ENCODE measurements at places on chromosomes 6 and 20.

- DNase-seq = no peak
Observed at GRCh38 chr20:52999040-52999439, 26.9 kb downstream of the TSHZ2 start.

GRCh38 chr20:62872862-62873261 lies 11.2 kb upstream of the TCFL5 start:
- DNase-seq = no peak

GRCh38 chr6:131784561-131784960 lies 23.3 kb upstream of the ENPP1 start:
- DNase-seq = no peak

GRCh38 chr6:43269273-43270007 lies 26.2 kb downstream of the TTBK1 start:
- peak; percentile 62 for DNase-seq

DNA sequence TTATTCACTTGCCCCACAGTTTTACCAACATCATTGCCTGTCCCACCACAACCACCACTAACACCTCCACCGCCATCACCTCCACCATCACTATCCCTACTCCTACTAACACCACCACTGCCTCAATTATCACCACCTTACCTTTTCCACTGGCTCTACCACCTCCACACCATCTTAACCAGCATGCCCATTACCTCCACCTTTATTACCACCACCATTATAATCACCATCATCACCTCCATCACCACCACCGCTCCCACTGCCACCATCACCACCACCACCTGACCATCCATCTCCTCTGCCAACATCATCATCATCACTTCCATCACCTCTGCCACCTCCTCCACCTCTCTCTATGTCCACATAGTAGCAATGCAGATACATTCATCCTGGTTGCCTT lies 90.0 kb downstream of the SNAP25 start:
- no peak for DNase-seq

GRCh38 chr20:46827718-46828458 lies 66.8 kb upstream of the EYA2 start:
- DNase-seq = no peak

- no peak for DNase-seq
Observed at GRCh38 chr6:145865595-145865994, 51.0 kb upstream of the FBXO30 start.

DNA sequence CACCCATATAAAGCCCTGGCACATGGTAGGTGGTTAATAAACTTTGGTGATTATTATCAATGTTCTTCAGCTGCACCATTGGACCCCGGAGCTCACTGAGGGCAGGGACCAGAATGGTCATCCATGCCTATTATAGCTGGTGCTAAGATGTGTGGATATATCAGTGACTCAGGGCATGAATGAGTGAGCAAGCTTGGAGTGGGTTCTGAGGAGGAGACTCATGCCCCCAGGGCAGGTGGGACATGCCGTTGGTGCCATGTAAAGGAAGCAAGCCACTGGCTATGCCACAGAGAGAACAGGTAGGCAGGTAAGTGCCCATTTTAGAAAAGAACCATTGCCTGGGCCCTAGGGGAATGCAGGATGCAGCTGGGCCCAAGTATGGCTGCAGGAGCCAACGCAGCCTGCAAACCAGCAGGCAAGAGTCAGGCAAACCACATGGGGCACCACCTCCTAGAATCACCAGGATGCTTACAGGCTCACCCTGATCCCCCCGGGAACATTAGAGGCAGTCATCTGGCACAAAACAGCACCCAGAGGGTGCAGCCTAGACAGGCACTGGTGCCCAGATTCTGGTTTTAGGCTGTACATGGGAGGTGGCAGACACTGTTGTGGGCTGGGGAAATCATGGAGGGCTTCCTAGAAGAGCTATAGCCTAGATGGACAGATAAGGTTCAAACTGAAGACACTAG lies 23.5 kb downstream of the PLAGL2 start:
- DNase-seq = no peak

DNA sequence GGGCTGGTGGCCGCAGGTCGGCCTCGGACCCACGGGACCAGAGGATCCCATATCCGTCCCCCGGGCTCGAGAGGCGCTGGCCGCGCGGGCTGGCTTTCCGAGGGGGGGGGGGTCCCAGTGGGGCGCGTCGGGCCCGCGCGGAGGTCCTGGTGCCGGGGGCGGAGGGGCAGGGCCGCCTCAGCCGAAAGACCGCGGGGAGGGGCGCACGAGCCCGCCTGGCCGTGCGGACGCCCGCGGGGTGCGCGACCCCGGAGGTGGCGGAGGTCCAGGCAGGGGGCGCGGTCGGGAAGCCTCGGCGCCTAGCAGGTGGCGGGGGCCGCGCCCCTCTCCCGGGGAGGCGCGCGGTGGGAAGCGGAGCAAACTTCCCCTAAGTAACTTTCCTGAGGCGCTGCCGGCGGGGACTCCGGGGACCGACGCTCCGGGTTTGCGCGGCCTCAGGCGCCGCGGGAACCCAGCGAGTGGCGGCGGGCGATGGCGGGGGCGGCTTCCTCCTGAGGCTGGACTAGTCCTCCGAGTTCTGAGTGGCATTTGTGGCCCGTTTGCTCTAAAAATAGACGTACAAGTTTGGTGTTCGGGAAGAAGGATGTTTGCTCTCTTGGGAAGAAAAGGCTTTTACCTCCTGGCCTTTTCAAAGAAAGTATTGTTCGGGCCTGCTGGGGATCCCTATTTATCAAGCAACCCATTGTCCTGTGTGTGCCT lies 26.5 kb upstream of the BTBD3 start:
- peak; percentile 45 for DNase-seq

GRCh38 chr6:51893366-51893765 lies 194.0 kb downstream of the PKHD1 start:
- DNase-seq = no peak

DNA sequence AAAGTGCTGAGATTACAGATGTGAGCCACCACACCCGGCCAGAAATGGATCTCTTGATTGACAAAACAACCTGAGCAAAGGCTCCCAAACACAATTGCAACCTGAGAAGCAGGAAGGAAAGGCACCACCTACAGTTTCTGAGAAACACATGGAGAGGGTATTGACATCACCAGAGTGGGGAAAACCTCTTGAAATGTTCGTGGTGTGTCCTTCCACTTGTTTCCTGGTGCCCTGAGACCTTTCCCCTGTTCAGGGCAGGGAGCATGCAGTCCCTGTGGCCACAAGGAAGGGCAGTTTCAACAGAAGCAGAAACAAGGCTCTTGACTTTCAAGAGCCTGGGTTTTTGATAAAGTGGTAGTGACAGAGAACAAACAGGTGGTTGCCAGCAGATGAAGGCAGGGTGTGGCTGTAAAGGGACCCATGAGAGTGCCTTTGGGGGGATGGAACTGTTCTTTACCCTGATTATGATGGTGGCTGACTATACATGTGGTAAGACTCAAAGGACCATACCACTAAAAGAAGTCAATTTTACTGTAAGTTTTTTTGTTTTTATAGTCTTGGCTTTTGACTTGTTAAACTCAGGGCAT lies 3.2 kb upstream of the BPIFA1 start:
- DNase-seq = no peak

DNA sequence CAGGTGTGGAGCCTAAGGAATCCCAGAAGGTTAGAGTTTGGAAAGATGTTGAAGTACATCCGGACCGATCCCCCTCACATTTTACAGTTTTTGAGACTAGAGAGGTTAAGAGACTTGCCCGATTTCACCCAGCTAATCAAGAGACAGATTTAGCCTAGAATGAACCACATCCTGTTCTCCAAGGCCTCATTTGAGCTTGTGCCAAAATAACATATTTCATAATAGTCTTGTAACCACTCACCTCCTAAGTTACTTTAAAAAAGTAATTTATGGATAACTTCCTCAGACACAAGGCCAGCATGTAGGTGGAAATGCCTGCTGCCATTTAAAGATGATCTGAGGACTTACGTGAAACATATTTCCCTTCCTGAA lies 39.8 kb upstream of the ARHGAP18 start:
- DNase-seq = no peak

DNA sequence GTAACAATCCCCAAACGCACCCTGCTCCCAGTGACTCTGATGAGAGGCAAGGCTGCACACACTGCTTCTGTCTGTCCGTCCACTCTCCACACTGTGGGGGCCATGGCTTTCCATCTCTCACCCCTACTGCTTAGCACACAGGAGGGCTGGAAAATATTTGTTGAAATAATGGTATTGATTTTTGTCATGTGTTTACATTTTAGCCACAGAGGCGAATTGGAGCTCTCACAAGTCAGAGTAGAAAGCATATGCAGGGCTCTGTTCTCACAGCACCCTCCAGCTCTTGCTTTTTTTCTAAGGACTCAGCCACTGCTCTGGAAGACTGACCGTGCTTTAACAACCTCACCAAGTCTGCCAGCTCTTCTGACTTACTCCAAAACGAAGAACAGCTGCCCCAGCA lies 273.8 kb downstream of the GMDS start:
- DNase-seq = no peak

DNA sequence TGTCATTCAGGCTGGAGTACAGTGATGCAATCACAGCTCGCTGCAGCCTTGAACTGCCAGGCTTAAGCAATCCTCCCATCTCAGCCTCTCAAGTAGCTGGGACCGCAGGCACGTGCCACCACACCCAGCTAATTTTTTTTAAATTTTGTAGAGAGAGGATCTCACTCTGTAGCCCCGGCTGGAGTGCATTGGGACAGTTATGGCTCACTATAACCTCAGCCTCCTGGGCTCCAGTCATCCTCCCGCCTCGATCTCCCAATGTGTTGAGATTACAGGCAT lies 86.5 kb downstream of the SERAC1 start:
- no peak for DNase-seq

- DNase-seq = no peak
Observed at GRCh38 chr6:30206799-30207618, 6.2 kb downstream of the TRIM26 start.

- no peak for DNase-seq
Observed at GRCh38 chr20:41574802-41575389, 43.3 kb downstream of the CHD6 start.

- DNase-seq = no peak
Observed at GRCh38 chr6:117504478-117505144, 22.1 kb downstream of the DCBLD1 start.

DNA sequence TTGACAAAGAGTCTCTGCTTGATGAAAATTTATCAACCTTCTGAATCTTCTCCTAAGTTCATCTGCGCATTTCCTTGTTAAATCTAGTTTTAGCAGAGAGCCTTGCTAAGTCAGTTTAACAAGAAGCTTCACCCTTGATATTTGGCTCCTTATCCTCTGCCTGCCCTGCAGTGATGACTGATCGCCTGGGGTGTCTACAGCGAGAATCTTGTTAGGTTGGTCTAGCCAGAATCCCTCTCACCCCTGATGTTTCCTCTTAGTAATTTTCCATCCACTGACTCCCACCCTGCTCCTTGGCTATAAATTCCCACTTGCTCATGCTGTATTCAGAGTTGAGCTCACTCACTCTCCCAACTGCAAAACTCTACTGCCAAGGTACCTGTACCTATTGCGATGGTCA lies 114.1 kb downstream of the TENT5A start:
- no peak for DNase-seq

DNA sequence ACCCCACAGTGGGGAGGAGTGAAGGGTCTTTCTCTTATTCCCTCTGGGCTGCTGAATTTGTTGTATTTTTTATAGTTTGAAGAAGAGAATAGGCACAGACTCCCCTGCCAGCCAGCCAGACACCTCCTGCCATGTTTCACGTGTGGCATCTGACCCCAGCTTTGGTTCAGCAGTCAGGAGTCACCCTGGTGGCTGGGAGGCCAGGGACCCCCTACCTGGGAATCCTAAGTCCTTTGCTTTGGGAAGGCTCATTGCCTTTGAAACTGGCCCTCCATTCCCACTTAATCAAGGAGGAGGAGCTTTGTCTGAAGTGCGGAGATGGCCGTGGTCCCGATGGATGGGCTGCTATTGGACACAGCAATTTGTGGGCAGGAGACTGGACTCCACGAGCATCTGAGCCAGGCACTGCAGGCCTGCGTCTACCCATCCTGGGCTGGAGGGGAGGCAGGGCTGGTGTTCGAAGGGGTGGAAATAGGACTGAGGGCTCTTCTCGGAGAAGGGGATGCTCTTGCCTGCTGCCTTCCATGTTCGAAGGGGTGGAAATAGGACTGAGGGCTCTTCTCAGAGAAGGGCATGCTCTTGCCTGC lies 196.1 kb downstream of the DLL1 start:
- no peak for DNase-seq

GRCh38 chr6:147000545-147001488 lies 203.4 kb upstream of the STXBP5 start:
- no peak for DNase-seq

DNA sequence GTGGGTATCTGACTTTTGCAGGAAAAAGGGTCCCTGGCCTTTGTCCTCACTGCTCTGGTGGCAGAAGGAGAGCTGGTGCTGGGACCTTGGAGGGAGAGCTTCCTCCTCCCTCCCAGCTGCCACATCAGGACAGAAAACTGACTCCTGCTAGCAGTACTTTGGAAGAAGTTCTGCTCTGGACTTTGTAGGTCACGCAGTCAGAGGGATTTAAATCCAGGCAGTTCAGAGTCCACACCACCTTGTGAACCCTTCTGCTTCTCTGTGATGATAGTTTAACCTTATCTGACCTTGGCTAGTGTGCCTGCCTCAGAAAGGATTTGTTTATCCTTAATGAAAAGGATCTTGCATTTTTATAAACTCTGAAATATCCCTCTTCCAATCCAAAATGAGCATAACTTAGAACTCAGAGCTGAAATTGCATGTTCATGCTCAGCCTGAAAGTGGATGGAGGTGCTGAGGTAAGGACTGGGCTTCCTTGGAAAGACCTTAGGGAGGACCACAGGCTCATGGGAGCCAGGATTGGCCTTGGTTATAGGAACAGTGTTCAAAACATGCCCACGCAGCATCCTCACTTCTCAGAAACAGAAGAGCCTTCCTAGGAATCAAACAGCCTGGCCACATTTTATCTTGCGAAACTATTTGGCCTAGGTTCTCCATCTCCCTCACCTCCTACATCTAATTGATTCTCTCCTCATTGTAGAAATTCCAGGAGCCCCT lies 123.9 kb upstream of the SASH1 start:
- no peak for DNase-seq

DNA sequence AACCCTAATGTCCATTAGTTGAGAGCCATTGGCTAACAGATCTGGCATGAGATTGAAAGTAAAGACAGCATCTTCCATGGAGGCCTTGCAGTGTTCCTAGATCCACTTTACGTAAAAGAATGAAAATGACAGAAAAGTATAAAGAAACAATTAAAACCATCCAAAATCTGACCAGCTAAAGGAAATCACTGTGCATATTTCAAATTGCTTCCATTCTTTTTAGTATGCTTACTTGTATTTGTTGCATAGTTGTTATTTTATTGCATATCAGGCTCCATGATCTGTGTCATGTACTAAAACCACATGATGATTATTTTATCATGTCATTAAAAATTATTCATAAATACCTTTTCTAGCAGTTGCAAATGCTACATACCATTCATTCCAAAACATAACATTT lies 67.9 kb downstream of the GCLC start:
- no peak for DNase-seq
